ENCODE measurements at places on chromosomes 7 and 10.

- no peak overlapping the region for H3K4me3 ChIP-seq
- no peak overlapping the region for H3K27ac ChIP-seq
- H3K27me3 ChIP-seq, result peaks cover 8% of the 10 kb centered on the region
- no peaks in the 10 kb centered on the region for H3K36me3 ChIP-seq
- no peak for DNase-seq
These were observed 28.4 kb downstream of the GALNTL5 start for GRCh38 chr7:151984612-151985011.

DNA sequence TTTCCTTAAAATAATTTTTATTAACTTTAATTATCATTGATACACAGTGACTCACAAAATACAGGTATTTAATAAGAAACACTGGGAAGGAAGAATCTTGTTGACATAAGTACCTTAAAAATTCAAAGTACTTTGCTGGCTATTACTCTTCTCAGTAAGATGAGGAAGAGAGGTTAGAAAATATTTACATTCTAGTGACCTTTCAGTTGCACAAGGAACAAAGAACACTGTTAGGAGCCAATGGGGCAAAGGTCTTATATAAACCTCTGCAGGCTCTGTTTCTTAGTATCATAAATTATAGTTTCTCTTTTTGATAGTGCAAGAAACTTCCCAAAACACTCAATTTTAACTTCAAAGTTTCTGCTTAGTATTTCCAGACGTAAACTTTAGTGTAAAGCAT, 4.8 kb upstream of the TAX1BP1 start:
- DNase-seq, result no peak
- no peaks in the 10 kb centered on the region for H3K27me3 ChIP-seq
- no peak overlapping the region for H3K27ac ChIP-seq
- no peak overlapping the region for H3K4me3 ChIP-seq
- peaks cover 6% of the 10 kb centered on the region for H3K36me3 ChIP-seq

GRCh38 chr10:133235932-133236331, 1.7 kb upstream of the VENTX start:
- DNase-seq, result no peak
- H3K4me1 ChIP-seq, result peaks cover 14% of the 10 kb centered on the region
- H3K27me3 ChIP-seq, result peaks cover 11% of the 10 kb centered on the region
- no peak overlapping the region for H3K27ac ChIP-seq
- no peaks in the 10 kb centered on the region for H3K36me3 ChIP-seq

GRCh38 chr7:19080093-19080492, 37.3 kb downstream of the TWIST1 start:
- no peak for DNase-seq
- no peak overlapping the region for H3K27ac ChIP-seq
- H3K4me3 ChIP-seq, result no peak overlapping the region
- no peaks in the 10 kb centered on the region for H3K36me3 ChIP-seq
- peaks cover 11% of the 10 kb centered on the region for H3K27me3 ChIP-seq
- peaks cover 4% of the 10 kb centered on the region for H3K4me1 ChIP-seq

GRCh38 chr10:127996586-127996985, 89.7 kb downstream of the PTPRE start:
- DNase-seq, result no peak
- peaks cover 15% of the 10 kb centered on the region for H3K27me3 ChIP-seq
- no peak overlapping the region for H3K4me3 ChIP-seq
- peaks cover 2% of the 10 kb centered on the region for H3K4me1 ChIP-seq
- H3K27ac ChIP-seq, result no peak overlapping the region

DNA sequence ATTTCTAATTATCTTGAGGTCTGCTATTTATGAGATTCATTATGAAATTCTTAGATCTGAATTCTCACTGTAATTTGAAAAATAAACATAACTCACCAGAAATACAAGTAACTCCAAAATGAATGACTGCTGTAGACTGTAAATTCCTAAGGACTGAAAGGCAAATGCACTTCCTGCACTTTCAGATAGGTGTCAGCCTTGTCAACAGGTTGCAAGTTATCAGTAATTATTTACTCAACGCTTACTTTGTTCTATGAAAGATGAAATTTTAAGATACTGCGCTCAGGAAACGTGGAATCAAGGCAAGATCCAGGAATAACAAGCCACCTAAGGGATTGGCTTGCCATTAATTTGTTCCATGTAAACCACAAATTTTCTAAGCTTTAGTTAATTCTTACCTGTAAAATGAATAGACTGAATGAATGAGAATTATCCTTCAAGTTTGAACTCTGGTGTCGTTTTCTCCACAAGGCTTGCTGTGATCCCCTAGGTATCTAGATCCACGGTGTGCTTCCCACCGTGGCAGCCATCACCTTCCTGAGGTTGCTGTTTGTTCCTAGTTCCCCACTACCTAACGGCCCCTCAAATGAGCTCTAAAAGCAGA, 12.6 kb downstream of the DHX32 start:
- peaks cover 8% of the 10 kb centered on the region for H3K36me3 ChIP-seq
- no peaks in the 10 kb centered on the region for H3K27me3 ChIP-seq
- H3K4me3 ChIP-seq, result no peak overlapping the region
- no peak for DNase-seq
- H3K27ac ChIP-seq, result no peak overlapping the region
- no peaks in the 10 kb centered on the region for H3K4me1 ChIP-seq

DNA sequence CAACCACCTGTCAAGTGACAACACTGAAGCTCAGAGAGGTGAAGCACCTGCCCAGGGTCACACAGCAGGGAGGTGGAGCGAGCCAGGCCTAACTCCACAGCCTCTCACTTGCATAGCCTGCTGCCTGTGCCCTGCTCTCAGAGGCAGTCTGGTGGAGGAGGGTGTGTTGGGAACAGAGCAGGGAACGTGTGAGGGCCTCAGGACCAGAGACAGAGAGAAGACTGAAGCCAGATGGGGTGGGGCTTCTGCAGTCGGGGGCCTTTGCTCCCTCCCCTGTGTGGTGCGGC, 114.0 kb downstream of the PTPN20 start:
- no peak overlapping the region for H3K27ac ChIP-seq
- peaks cover 8% of the 10 kb centered on the region for H3K4me1 ChIP-seq
- H3K27me3 ChIP-seq, result peaks cover 6% of the 10 kb centered on the region
- DNase-seq, result no peak
- H3K4me3 ChIP-seq, result no peak overlapping the region
